ENCODE measurements at places on chromosomes 7 and 10.

- DNase-seq: no peak
Measured at GRCh38 chr7:132425942-132426341, 150.3 kb downstream of the PLXNA4 start.

DNA sequence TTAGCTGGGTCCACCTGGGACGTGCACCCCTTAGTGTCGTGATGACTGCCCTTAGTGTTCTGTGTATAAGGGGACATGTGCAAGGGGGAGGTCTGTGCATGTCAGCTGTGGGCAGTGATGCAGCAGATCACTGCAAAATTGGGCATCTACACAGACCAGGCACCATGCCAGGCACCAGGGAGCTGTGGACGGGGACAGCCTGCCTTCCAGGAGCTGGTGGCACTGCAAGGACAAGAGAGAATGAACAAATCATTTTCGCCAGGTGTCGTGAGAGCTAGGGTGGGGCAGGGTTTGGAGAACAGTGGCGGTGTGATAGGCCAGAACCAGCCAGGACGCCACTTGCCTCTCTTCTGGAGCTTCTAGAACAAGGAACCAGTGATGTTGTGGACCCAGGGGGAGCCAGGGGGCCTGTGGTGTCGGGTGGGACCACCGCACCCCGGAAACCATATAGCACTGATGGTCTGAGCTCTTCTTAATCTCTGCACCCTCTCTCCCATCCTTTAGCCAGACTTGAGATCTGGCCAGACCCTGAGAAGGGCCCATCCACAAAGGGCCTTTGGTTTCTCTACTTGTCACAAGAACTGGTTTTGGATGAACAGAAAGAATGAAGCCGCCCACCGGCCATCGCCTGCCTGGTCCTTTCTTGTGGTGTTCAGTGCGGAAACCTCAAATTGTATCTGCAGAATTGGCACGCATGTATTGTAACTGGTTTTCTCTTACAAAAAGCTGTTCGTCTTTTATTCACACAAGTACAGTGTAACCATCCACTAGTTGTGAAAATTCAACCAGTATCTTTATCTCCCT, 30.7 kb downstream of the PRF1 start:
- DNase-seq: no peak

GRCh38 chr10:124213471-124213870, 120.1 kb upstream of the CHST15 start:
- DNase-seq: no peak

- no peak for DNase-seq
Measured at GRCh38 chr7:155276800-155277375, 20.8 kb upstream of the INSIG1 start.

DNA sequence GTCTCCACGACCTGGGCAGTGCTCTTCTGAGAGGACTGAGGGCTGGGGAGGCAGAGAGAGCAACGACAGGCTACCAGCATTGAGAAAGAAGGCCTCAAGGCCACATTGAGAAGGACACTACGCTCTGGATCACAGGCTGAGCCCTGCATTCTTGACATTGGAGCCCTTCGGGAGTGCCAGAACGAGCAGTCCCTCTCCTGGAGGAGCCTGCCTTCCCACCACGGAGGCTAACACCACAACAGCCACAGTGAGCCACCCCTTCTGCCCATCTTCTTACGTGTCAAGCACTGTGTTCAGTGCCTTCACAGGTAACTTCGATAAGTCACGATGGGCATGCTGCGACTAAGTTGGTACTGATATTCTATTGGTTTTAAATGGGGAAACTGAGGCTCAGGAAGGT, 267.8 kb downstream of the RPS24 start:
- no peak for DNase-seq

GRCh38 chr10:97367126-97367649, 32.7 kb upstream of the FRAT2 start:
- DNase-seq: no peak

DNA sequence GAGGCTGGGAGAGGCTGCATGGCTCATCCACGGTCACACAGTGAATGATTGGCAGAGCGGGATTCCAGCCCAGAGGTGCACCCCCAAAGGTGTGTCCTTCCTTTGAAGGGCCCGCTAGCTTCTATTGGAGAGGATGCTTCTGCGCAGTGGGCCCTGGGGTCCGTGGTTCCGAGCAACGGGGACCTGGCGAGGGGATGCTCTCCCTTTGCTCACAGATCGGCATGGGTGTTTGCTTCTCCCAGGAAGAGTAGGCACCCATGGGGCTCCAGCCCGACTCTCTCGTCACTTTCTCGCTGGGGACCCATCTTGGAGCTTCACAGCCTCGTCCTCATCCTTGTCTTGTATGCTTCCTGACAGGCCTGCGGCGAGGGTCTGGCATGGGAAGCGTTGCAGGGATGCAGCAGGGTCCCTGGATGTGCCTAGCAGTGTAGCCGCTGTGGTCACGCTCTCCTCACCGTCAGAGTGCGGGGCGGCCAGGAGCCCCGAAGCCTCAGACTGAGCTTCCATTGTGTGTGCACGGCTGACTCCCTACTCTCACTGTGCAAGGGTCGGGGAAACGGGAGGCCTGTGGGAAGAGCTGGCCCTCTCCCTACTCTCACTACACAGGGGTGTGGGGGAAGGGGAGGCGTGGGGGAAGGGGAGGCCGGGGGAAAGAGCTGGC, 538.5 kb upstream of the FOXK1 start:
- DNase-seq: no peak

DNA sequence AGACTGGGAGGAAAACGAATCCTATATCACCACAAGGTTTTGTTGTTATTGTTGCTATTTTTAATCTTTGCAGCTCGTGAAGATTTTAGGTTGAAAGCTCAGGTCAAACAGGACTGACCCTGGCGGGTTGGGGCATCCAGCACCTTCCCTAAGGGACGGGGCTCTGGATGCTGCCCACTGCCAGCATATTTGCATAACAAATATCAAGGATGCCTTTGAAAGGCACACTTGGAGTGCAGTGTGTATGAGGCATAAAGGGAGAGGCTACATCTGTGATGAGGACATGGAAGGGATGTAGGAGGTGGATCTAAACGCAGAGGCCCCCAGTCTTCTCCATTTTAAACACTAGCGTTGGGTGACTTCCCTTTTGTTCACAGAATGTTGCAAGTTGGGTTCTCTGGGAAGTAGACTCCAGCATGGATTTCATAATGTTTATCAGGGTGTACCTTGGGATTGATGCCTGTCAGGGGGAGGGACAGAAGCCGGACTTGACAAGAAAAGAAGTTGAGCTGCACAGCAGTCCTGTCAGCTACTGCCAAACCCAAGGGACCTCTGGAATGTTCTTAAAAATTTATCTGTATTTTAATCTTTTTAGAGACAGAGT, 181.1 kb upstream of the IMMP2L start:
- no peak for DNase-seq

DNA sequence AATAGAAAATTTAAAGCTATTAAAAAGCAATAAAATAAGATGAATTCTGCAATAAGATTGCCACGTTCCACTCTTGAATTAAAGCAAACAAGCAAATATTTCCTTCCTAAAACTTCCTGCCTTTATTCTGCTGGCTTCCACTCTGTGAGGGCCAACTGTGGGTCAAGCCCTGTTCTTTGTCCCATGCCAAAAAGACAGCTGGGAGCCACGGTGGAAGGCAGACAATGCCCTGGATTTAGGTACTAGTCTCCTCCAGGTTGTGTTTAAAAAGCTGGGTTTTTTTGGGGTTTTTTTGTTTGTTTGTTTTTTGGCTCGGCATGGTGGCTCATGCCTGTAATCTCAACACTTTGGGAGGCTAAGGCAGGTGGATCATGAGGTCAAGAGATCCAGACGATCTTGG, 39.1 kb downstream of the LRRTM3 start:
- no peak for DNase-seq

GRCh38 chr7:34091321-34091917, 186.1 kb downstream of the BMPER start:
- DNase-seq: no peak

DNA sequence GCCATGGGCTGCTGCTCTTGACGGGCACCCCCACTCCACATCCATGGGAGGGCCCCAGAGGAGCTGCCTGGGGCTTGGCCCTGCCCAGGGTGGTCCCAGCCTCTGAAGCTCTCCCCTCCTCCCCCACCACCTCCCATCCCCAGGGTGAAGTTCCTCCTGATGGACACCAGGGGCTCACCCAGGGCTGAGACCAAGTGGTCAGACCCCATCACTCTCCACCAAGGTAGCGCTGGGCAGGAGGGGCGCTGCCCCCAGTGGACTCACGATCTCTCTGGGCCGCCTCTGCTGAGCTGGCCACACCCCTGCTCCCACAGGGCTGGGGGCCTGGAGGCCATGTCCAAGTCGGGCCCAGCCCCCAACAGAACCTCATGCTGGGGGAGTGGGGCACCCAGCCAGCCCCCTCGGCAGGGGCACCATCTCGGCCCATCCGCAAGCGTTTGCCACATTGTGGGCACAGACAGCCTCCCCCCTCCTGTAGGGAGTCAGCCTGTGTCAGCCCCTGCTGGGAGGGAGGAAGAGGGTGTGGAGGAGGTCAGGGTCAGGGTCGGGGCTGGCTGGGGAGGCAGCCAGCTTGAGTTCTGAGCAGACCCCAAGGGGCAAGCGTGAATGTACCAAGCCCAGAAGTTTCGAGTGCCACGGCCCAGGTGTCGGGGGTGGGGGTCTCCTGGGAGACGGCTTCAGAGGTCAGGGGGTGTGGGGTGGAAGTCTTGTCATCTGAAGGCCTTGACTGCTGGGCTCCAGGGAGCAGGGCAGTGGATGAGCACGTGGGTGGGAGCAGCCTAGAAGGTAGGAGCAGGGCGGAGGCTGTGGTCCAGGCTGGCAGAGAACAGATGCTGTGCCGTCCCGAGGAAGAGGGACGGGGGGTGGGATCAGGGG, 2.8 kb downstream of the UPK3B start:
- DNase-seq: no peak

DNA sequence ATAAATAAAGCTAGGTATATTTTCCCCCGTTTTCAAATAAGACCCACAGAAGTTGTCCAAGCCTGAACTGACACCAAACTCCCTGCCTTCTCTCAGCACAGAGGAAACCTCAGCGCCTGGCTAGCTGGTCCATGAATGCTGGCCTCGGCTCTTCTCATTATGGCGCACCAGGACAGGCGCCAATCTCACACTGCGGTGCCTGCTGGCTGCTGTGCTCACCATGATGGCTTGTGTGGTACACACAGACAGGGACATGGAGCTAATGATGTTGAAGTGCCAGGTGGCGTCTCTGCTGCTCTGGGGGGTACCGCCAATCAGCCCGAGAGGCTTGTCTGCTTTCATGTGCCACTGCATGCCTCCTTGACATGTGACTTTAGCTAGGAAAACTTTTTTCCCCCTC, 43.2 kb upstream of the USP6NL start:
- no peak for DNase-seq

DNA sequence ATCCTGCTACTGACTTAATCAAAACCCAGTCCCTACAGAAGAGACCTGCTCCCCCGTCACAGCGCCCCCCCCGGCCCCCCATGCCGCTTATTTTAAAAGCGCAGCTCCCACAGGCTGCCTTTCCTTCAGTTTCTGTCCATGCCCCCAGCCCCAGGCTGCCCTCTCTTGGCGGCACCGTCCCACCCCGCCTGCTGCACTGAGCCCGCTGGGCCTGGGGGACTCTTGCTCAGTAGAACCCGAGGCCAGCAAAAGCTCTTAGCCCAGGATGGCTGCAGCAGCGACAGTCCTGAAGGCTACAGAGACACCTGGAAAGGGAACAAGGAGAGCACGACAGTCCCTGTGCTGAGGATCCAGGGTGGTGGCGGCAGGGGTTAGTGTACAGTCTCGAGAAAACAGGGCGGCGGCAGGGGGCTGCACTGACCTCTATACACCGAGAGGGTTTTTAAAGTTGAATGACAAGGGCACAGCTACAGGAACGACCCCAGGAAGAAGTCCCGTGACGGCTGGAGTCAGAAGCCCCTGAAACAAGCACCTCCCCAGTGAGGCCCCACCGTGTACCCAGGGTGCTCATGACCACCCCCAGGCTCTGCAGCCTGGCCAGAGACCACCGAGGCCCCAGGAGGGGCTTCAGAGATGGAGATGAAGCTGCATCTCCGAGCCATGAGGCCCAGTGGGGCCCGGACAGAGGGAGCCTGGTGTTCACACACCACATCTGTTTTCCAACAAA, 54.4 kb downstream of the ZRANB1 start:
- no peak for DNase-seq

GRCh38 chr7:64686493-64687184, 20.7 kb downstream of the ZNF107 start:
- DNase-seq: peak; percentile 7

GRCh38 chr7:148856578-148856881, 27.6 kb downstream of the EZH2 start:
- no peak for DNase-seq

GRCh38 chr7:139902436-139903102, 73.5 kb downstream of the TBXAS1 start:
- DNase-seq: no peak

DNA sequence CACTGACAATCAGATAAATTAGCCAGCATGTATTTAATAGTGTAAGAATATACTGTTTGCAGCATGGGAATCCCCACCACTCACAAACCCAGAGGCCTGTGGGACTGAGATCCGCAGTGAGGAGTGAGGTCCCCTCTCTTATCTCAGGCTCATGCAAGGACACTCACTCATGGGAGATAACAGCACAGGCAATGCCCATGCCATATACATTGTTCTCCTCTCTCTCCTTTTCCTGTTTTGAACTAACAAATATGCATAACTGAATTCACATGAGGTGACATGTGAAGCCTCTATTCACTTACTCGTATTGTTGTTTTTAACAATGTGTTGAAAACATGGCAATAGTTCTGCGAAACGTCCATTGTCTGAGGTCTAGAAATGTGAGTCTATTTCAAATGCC, 230.5 kb downstream of the ARHGAP21 start:
- DNase-seq: no peak

- DNase-seq: no peak
Measured at GRCh38 chr7:16697507-16698199, 51.7 kb downstream of the BZW2 start.

DNA sequence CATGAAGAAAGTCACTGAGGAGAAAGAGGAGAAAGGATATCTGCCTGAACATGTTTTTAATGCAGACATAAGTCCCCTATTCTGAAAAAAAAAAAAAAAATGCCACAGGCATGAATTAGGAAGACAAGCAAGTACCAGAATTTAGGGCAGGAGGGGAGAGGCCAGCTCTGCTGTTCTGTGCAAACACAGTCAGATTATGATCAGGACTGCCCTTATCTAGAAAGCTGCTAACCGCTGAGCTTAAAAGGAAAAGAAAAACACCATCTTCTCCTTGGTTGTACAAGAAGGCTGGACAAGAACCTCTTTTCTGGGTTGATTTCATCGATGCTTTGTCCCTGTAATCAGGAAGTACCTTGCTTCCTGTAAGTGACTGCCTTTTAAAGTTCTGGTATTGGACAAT, 15.3 kb upstream of the PWWP2B start:
- DNase-seq: no peak

GRCh38 chr7:114444196-114444595, 29.6 kb downstream of the FOXP2 start:
- no peak for DNase-seq

- no peak for DNase-seq
Measured at GRCh38 chr10:7826971-7827370, 8.7 kb downstream of the TAF3 start.
